Stimulated activated CD4-positive, alpha-beta T cell treated with anti-CD3 and anti-CD28 coated beads, Interleukin-15, amount 100 ng/mL, for 1 hour (primary cell): ENCODE measurements at places on chromosomes 7 and 10.

DNA sequence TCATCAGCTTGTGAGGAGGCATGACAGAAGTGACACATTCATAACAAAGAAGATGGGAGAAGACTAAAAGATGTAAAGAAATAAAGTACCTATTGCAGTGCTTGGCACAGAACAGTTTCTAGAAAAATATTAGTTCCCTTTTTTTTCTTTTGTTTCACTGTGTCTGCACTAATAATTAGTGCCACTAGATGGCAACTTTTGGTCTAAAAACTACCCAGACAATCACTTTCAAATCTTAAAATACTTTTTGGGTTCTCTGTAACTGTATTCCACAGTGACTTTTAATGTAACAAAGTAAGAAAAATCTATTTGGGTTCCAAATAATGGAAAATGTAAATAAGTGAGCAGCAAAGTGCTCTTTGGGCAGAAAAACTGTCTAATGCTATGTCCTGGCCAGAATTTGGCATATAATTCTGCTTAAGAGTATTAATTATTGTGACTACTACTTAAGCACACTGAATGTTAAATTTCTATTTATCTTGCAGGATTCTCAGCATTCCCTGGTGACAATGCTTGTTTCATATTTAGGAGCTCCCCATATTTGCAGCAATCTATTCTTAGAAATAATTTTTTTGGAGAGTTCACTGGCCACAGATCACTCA is 134.8 kb upstream of the KIF5B start:
- DNase-seq: no peak

DNA sequence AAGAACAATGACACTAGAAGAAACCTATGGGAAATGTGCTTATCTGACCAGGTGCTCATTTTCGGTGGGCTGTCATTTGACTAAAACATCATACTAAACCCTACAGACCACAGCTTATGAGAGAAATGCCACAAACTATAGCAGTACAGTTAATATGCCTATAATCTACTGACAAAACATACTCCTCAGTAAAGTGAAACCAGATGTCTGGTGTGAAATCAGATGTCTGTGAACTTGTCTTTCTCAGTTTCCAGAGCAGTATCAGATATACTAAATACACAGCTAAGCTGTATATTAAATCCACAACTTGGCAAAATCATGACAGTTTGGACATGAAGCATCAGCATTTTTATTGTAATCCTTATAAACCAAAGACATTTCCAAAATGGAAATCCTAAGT is 3.3 kb downstream of the IMMP2L start:
- DNase-seq: no peak

DNA sequence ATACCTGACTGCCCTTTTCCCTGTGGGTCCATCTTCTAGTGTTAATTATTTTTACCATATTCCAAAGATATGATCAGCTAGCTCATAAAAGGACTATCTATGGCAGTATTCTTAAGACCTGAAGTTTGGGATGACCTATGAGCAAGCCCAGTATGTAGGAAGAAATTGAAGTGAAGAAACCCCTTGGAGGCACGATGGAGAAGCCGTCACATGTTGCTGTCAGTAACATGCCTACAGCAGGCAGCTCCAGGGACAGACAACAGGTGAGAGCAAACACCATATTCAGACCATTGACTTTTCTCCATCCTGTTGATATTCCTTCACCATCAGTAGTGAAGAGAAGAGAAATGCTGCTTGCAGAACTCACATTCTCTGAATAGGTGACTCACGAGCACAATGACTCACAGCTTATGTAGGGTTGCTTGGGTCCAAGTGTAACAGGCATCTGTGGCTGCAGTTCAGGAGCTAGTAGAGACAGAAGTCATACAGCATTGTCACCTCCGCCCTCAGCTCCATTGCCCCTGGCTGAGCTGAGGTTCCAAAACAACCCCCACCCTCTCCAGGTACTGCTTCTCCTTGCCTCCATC is 8.4 kb upstream of the LYZL2 start:
- no peak for DNase-seq

- DNase-seq: no peak
Observed at GRCh38 chr10:100327007-100327717, 2.9 kb downstream of the PKD2L1 start.

GRCh38 chr10:126713594-126713993 is 43.1 kb upstream of the C10orf90 start:
- DNase-seq: no peak

DNA sequence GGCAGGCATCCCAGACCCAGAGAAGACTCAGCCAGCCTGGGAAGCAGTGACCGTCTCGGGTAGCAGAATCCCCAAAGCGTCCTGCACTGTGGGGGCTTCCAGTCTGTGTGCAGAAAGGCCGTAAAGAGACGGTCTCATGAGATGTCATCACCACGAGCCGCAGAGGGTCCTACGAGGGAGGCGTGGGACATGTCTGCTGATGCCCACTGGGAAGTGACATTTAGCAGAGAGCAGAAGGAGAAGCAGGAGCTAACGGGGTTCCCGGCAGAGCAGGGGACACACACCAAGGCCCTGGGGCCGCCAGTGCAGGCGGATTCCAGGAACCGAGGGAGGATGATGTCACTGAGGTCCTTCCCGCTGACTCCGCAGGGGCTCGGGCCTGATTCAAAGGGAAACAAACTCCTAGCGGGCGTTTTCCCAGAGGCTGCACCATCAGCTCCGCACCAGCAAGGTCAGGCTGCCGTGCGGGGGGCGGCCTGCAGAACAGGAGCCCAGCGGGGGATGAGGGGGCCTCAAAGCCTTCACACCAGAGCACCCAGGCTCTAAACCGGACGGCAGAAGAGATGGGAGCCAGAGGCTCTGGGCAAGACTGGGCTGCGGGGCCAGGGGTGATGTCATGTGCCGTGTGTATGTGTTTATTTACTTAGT is 85.4 kb upstream of the PDGFA start:
- DNase-seq: no peak

DNA sequence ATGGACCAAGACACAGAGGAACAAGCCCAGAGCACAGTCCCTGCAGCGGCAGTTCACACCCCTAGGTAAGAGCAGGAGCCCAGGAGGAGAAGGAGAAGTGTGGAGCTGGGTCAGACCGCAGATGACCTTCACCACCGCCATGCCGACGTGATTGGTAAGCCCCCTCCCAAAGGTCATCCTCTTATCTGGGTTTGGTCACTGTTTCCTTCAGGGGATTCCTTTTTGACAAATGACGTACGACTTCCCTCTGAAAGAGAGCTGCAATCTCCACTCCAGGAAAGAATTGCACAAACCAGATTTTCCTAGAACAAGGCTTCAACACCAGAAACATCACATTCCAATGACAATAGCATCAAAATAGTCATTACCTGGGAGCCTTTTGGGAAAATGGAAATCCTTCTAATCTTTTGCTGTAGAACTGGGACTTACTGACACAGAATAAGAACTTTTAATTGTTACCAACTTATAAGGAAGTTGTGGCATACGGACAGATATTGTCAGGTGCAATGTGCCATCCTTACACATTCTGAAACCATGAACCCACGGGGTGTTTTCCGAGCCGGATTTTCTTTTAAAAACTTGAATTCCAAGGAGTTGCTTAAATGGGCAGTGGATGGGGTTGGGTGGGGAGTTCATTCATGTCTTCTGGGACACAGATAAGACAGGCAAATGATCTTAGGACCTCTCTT is 20.8 kb upstream of the ADAM12 start:
- DNase-seq: no peak

DNA sequence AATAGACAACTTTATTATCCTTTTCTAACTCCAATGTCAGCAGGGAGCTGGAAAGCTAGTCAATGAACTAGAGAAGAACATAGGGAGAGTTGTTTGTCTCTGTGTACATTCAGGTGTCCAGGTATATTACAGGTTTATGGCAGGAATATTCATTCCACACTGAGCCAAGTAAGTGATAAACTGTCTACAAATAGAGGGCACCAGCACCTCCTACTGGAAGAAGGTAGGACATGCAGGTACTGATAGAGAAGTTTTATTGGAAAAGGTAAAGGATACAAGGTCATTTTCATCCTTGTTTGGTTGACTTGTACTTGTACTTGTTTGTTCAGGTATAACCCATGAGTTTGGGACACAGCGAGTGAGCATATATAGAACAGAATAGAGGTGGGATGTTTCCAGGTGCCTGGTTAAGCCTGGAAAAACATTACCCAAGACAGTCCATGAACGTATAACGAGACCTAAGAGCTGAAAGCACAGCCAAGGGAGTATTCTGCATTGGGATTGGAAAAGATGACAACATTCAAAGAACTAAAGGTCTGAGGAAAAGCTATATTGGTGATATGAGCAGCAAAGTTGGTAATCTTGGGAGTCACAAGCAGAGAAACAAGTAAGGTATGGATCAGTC is 61.4 kb upstream of the PPP1R3C start:
- DNase-seq: no peak

- DNase-seq: no peak
Observed at GRCh38 chr7:67311901-67312300, 315.3 kb downstream of the TYW1 start.

- DNase-seq: no peak
Observed at GRCh38 chr10:3421537-3422257, 249.1 kb upstream of the PITRM1 start.
